A549 treated with DMSO at 1 μM for 4 hours (cell line): ENCODE measurements at places on chromosomes 16 and 17. TPM values are rescaled to one million over a fixed set of nuclear protein-coding genes. Genes with fewer than 3 reads are reported as not detected.

CA4 gene
- total RNA-seq, result 0.19 to 0.28 TPM in 2 of 5 replicates, not detected in the others

CDRT15 gene
- not detected in 5 replicates for total RNA-seq

CEP295NL gene
- 0.27 to 0.71 TPM (median 0.55 TPM) in 5 replicates for total RNA-seq

CCL18 gene
- total RNA-seq, result not detected in 5 replicates

BCAR1 gene
- 67.4 to 94.3 TPM (median 76.5 TPM) in 5 replicates for total RNA-seq

ABCC11 gene
- 0.11 to 0.24 TPM (median 0.13 TPM) in 5 replicates for total RNA-seq

TRIM37 gene
- 19.8 to 25.3 TPM (median 24.4 TPM) in 5 replicates for total RNA-seq

SLC52A1 gene
- 0.34 to 1.2 TPM (median 0.68 TPM) in 5 replicates for total RNA-seq

SEZ6L2 gene
- 20.8 to 24.4 TPM (median 21.7 TPM) in 5 replicates for total RNA-seq

CENPX gene
- 156 to 199 TPM (median 185 TPM) in 5 replicates for total RNA-seq

PROCA1 gene
- 1.0 to 1.7 TPM (median 1.1 TPM) in 5 replicates for total RNA-seq

SLC5A11 gene
- 0.47 to 0.80 TPM (median 0.53 TPM) in 5 replicates for total RNA-seq

ABCA9 gene
- not detected in 5 replicates for total RNA-seq

CFAP52 gene
- total RNA-seq, result 0.06 TPM in 1 of 5 replicates, not detected in the others

ABAT gene
- total RNA-seq, result 0.32 to 0.75 TPM (median 0.52 TPM) in 5 replicates

CCL5 gene
- 1.6 to 2.1 TPM (median 1.6 TPM) in 5 replicates for total RNA-seq

FAM20A gene
- not detected in 5 replicates for total RNA-seq

NHLRC4 gene
- total RNA-seq, result 0.15 to 0.30 TPM (median 0.21 TPM) in 5 replicates

KRTAP9-7 gene
- not detected in 5 replicates for total RNA-seq

PABPN1L gene
- not detected in 5 replicates for total RNA-seq

OTOA gene
- total RNA-seq, result 0.05 TPM in 1 of 5 replicates, not detected in the others

PIMREG gene
- 44.2 to 51.9 TPM (median 45.7 TPM) in 5 replicates for total RNA-seq

GAS7 gene
- total RNA-seq, result 0.43 to 0.99 TPM (median 0.52 TPM) in 5 replicates

MYH1 gene
- not detected in 5 replicates for total RNA-seq

ICAM2 gene
- total RNA-seq, result 0.15 to 0.23 TPM in 2 of 5 replicates, not detected in the others
